ENCODE measurements at places on chromosomes 3 and 15.

DNA sequence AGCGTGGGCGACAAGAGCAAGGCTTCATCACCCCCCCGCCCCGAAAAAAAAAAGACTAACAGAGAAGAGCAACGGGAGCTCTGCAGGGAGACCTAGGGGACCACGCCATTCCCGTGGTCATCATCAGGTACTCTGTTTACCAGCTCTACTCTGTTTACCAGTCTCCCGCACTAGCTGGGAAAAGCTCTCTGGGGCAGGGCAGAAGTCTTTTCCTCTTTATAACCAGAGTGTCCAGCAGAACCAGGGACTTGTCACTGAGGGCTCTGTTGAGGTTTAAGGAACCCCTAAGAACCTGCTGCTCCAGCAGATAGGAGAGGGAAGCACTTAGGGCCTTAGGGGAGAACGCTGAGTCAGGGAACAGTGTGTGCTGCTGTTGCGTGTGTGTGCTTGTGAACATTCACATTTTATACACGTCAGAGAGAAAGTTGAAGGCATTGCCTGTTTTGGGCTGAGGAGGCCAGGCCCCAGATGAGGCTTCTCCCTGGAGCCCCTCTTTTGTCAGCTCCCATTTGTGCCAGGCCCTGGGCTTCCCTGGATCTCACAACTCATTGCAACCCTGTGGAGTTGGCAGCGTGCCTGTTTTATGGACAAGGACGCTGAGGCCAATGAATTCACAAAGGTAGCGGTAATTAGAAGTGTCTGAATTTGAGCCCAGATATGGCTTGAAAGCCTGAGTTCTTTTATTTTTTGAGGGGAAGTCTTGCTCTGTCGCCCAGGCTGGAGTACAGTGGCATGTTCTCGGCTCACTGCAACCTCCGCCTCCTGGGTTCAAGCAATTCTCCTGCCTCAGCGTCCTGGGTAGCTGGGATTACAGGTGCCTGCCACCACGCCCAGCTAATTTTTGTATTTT is 24.2 kb upstream of the ERICH6 start:
- no peak for DNase-seq

DNA sequence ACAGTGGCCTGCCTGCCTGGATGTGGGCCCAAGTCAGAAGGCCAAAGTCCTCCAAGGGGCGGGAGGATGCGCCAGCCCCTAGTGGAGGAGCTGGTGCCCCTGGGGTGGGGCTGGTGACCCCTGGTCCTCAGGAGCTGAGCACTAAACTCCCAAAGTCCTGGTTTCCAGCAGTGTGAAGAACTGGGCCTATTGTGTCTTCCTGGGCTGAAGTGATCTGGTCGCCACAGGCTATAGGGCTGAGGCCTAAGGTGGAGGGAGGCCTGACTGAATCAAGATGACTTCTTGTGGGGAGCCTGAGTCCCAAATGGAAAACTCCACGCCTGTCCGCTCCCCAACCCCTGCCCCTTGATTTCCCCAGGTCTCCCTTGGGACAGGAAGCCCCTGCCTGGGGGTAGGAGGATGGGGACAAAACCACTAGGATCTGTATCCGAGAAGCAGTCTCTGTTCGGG is 753 bp upstream of the FES start:
- DNase-seq = no peak

DNA sequence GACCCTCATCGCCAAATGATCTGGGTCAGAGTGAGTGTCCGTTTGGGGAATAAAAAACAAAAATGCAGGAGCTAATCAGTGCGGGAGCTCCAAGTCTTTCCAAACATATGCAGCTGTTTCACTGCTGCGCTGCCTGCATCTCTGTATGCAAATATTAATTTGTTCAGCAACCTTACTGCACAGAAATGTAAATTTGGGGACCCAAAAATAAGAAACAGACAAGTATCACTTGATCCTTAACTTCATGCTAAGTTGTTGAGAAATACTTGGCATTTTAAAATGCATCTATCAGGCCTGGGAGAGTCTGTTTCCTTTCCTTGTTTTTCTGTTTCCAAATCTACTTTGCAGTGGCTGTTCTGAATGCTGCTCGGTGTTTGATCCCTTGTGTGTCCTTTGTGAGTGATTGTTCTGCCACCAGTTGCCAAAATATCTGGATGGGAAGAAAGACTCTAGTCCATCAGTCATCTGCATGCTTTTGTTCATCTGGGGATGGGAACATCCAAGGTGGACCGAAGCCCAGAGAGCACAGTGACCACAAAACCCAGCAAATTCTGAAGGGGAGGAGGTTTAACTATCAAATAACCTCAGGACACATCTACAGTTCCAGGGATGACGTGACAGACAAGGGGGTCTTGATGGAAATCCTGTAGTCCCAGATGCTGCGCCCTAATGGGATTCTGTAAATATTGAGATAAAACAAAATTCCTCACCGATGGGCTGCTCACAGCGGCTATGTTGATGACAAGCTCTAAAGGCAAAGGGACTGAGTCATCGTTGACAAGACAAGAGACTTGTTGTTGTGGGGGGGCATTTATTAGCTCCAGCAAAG is 199.5 kb upstream of the WNT5A start:
- DNase-seq = no peak

- no peak for DNase-seq
Measured at GRCh38 chr3:49519296-49519695, 35.0 kb upstream of the BSN start.

DNA sequence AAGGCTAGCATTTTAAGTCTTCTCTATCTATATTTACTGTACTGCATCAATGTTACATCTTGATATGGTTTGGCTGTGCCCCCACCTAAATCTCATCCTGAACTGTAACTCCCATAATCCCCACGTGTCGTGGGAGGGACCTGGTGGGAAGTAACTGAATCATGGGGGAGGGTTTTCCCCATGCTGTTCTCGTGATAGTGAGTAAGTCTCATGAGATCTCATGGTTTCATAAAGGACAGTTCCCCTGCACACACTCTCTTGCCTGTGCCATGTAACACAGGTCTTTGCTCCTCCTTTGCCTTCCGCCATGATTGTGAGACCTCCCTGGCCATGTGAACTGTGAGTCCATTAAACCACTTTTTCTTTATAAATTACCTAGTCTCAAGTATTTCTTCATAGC is 161.5 kb downstream of the TBC1D5 start:
- no peak for DNase-seq

DNA sequence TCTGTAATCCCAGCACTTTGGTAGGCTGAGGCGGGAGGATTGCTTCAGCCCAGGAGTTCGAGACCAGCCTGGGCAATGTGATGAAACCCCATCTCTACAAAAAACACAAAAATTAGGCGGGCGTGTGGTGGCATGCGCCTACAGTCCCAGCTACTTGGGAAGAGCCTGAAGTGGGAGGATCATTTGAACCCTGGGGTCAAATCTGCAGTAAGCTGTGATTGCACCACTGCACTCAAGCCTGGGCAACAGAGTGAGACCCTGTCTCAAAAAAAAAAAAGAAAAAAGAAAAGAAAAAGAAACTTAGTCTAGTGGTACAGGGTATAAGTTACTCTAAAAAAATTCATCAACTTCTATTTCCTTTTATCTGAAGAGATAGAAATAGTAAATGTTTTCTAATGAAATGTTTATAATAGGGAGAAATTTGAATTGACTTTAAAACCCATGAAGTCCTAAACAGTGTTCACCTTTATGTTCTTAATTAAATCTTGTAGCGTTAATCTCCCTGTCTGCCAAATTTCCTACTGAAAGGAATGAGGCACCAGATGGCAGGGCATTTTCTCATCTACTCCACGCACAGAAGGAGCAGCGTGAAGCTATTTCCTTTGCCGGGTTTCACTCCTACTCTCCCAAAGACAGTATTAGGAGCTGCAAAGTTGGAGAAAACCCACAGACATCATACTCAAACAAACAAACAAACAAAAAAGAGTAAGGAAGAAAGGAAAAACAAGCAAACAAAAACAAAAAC is 1.9 kb downstream of the PCLAF start:
- no peak for DNase-seq

DNA sequence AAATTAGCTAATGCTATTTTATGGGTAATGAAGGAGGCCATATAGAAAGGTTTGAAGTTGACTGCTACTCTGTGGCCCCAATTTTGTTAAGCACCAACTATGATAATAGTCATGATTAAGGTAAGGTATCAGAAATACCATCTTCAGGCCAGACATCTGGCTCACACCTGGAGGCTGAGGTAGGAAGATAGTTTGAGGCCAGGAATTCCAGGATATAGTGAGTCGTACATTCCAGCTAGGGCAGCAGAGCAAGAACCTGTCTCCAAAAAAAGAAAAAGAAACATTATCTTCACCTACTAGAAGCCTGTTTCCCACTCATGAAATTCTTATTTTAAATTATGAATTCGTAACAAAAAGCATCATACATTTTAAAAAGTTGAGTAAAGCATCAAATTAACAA is 64.4 kb downstream of the LRRC28 start:
- no peak for DNase-seq

- DNase-seq = no peak
Measured at GRCh38 chr15:82921242-82921641, 31.3 kb downstream of the HOMER2 start.

GRCh38 chr3:129622226-129622874 is 15.9 kb upstream of the PLXND1 start:
- DNase-seq = no peak

DNA sequence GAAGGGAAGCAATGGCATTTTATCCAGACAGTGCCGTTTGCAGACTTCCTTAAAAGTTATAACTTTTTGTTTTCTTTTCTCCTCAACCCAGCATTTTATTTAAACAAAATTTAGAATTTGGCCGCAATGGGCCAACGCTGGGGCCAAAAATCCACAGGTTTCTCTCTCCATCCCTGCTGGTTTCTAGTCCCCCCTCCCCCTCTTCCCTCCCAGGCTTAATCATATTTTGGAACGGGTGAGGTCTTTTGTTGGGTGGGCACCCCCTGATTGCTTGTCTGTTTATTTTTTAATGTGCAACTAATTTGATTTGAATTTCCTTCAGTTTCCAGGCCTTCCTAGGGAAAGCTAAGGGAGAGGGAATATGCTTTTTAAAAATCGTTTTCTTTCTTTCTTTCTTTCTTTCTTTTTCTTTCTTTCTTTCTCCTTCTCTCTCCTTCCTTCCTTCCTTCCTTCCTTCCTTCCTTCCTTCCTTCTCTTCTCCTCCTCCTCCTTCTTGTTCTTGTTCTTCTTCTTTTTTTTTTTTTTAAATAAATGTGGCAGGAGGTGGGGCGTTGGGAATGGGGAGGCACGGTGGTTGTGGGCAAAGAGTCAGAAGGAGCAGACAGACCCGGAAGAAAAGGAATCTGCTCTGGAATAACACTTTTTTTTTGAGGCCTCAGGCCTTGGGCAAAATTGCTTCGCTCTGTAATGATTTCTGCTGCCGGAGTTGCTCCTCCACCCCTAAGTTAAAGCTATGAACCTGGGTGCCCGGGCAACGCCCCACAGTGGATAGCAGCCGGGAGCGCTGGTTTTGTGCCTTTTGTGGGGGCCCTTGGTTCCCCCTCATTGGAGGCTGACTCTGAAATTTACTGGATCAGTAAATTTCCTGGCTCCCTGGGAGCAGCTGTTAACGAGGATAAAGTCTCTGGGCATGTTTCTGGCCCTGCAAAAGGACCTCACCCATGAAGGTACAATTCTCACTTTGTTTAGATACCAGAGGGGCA is 1.9 kb downstream of the FNDC3B start:
- no peak for DNase-seq

GRCh38 chr3:139482206-139482605 is 5.9 kb upstream of the RBP2 start:
- DNase-seq = no peak

DNA sequence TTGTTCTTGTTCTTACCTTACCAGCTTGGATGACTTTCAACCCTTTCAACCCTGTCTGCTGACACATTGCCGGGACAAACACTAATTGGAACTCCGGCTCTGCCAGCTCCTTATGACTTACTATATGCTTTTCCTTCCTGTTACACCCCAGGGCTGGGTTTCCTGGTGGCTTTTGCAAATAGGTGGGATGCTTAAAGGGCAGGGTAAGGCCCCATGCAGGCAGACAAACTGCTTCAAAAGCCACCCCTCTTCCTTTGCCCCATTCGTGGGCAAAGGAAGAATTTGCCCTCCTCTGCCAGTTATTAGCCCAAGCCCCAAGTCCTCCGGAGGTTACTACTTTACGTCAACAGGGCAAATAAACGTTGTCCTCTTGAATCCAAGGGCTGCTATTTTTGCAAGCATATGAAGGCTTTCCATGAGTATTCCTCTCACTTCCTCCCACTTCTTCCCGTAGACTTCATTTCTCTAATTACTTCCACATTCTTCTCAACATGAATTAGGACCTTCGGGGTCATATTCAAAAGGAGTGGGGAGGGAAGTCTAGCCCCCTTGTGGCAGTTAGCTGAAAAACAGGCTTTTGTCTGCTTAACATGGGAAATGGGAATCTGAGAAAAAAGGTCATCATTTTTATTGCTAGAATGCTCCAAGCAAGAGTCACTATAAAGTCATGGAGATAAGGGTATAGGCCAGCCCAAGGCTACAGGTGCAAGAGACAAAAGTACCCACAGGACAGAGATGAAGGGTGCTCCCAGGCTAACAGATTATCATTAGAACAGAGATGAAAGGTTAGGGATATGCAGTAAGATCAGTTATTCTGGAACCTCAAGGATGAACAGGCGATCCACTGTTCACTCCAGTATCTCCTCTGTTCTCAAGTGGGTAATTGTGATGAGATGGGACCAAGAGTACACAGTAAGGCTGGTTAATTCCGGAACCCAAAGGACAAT is 56.3 kb upstream of the FSTL1 start:
- DNase-seq = peak; percentile 1

- DNase-seq = no peak
Measured at GRCh38 chr3:29693863-29694262, 413.0 kb downstream of the RBMS3 start.

DNA sequence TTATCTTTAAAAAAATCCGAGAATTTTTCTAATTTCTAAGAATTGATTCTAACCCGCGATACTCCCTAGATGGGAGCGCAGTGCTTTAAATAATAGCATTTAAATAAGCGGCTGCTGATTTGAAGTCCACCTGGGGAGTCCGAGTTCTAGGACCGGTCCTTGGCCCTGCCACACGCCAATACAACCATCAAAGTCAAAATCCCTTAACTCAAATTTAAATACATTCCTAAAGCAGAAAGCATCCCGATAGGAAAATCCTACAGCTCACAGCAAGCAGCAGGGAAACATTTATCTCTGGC is 508 bp upstream of the ECT2 start:
- no peak for DNase-seq

GRCh38 chr3:190537146-190537545 is 23.3 kb downstream of the IL1RAP start:
- DNase-seq = no peak

DNA sequence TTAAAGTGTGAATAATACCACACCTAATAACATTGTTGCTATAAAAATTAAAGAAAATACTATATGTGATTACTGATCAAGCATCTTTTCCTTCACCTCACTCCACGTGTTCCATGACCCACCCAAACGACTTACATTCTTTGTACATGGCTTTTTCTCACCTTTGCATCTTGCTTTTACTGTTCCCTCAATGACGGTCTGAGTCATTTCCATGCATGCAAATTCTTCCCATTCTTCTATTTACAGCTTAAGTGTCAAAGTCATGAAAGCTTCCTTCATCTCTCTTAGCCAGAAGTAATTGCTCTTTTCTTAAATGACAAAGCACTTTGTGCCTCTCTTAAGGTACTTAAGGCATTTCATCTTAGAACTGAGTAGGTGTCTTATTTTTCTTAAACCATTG is 64.0 kb downstream of the GREM1 start:
- DNase-seq = no peak

Measured in stimulated activated CD4-positive, alpha-beta T cell treated with anti-CD3 and anti-CD28 coated beads, TNF-alpha, amount 100 ng/mL, for 24 hours (primary cell).